Activated T-cell treated with anti-CD3 and anti-CD28 coated beads, Interleukin-2, amount 50 U/mL, for 1 hour (primary cell): ENCODE measurements at places on chromosomes 13 and 19.

DNA sequence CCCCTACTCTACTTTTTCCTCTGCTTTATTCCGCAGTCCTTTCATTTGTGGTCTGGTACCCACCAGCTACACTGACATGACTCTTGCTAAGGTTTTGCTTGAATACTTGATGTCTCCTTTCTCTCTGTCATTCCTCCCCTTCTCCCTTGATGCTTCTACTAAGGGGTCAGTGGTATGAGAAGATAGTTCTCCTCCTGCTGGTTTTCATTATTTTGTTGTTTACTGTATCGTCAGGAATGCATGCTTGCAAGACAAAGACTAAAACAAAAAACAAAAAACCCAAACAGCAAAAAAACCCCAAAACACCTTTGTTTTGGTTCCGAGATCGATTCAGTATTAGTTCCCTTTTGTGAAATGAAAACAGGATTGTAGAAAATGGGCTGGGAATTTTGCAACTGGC lies 59.5 kb downstream of the PCCA start:
- no peak for DNase-seq

GRCh38 chr13:39641645-39642044 lies 13.8 kb upstream of the COG6 start:
- no peak for DNase-seq

DNA sequence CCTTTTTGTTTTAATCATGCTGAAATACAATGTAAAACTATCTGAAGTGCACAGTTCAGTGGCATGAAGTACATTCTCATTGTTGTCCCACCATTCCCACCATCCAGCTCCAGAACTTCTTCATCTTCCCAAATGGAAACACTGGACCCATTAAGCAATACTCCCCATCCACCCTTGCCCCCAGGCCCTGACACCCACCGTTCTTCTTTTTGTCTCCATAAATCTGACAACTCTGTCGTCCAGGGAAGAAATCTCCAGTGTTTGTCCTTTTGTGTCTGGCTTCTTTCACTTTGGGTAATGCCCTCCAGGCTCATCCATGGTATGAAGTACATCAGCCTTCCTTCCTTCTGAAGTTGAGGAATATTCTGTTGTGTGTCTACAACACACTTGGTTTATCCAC lies 2.6 kb upstream of the SLC15A1 start:
- DNase-seq, result no peak

GRCh38 chr19:44746616-44746945 lies 1.9 kb upstream of the BCL3 start:
- DNase-seq, result no peak

- no peak for DNase-seq
Measured at GRCh38 chr13:73879346-73880015, 254.7 kb downstream of the KLF12 start.

- no peak for DNase-seq
Measured at GRCh38 chr19:51456541-51457290, 1.5 kb downstream of the SIGLEC8 start.

DNA sequence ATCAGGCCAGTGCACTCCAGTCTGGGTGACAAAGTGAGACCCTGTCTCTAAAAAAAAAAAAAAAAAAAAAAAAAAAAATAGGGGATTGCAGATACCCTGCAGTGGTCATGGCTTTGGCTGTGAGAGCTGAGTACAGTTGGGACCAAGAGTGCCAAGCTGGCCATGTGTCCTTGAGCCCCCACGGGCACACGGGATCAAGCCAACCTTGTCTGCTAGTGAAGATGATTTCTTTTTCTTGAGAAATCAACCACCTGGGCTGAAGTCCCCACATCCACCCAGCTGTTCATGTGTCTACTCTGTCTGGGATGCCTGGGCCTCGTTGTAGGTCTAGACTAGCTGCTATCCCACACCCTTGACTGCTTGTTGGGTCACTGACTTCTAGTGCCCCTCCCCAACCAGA lies 34.0 kb downstream of the CERS4 start:
- no peak for DNase-seq

- DNase-seq, result no peak
Measured at GRCh38 chr13:27053210-27053884, 118.3 kb downstream of the USP12 start.

DNA sequence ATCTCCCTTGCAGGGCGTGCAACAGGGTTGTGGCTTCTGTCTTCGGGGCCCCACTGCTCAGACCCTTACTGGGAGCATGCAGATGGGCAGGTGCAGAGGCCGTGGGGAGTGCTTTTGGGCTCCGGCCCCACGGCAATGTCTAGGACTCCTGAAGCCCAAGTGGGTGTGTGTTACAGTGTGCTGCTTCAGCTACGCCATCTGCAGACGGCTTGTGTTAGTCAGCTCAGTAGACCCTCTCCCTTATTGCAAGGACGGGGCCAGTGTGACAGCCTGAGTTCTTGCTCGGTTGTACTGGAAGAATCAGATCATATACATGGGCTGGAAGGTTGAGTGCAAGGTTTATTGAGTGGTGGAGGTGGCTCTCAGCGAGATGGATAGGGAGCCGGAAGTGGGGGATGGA lies 39.3 kb downstream of the DNAJC3 start:
- DNase-seq, result no peak

- DNase-seq, result no peak
Measured at GRCh38 chr13:51956717-51957116, 54.5 kb downstream of the ATP7B start.

DNA sequence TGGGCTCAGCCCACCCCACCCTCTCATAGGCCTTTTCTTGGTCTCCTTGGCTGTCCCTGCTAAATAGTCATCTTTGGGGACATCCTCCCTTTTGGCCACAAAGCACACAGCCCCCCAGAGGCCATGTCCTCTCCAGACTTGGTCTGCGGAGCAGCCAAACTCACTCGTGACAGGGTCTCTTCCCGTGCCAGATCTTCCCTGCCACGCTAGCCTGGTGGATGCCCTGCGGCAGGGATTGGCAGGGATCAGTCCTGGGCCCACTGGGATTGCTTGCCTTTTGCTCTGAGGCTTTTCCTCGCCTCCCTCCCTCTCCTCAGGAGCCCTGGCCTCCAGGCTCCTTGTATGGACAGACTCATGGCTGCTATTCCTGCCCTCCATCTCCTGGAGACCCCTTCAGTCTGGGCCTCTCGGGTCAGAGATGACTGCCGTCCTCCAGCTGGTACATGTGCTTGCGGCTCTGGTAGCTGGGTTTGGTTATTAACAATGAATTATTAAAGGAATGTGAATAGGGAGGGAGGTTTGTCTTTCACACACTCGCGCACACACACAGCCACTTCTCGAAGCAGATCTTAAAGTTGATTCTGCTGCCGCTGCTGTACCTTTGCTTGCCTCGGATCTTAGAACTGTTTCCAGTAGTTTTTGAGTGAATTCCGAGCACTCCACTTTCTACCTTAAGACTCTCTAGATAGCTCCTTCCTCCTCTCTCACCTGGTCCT lies 45.1 kb downstream of the NFIX start:
- DNase-seq, result no peak

DNA sequence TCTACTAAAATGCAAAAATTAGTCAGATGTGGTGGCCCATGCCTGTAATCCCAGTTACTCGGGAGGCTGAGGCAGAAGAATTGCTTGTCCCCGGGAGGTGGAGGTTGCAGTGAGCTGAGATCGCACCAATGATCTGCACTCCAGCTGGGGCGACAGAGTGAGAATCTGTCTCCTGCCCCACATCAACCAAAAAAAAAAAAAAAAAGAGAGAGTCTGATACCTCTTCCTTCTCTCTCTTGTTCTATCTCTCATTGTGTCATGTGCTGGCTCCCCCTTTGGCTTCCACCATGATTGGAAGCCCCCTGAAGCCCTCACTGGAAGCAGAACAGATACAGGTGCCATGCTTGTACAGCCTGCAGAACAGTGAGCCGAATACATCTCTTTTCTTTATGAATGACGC lies 20.4 kb downstream of the CLEC11A start:
- no peak for DNase-seq

DNA sequence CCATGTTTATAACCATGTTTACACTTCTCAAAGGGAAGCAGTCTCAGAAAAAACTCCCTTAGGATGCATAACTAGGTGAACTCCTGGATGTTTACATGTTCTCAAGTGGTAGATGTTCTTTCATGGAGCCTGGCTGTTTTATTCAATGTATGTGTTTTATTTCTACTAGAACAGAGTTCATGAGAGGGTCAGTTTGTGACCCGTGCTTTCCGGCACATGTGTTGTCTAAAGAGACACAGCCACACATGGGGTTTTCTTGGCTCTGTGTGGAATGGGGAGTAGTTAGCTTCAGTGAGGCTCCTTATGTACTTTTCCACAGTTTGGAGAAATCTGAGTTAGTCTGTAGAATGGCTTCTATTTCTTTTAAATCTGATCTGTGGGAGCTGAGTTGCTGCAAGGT lies 60.9 kb downstream of the ATP8A2 start:
- no peak for DNase-seq

- no peak for DNase-seq
Measured at GRCh38 chr13:40132249-40132648, 476.8 kb downstream of the COG6 start.

- DNase-seq, result no peak
Measured at GRCh38 chr19:28196961-28197360, 1016.0 kb downstream of the UQCRFS1 start.

- no peak for DNase-seq
Measured at GRCh38 chr19:4556597-4557127, 2.8 kb downstream of the SEMA6B start.

DNA sequence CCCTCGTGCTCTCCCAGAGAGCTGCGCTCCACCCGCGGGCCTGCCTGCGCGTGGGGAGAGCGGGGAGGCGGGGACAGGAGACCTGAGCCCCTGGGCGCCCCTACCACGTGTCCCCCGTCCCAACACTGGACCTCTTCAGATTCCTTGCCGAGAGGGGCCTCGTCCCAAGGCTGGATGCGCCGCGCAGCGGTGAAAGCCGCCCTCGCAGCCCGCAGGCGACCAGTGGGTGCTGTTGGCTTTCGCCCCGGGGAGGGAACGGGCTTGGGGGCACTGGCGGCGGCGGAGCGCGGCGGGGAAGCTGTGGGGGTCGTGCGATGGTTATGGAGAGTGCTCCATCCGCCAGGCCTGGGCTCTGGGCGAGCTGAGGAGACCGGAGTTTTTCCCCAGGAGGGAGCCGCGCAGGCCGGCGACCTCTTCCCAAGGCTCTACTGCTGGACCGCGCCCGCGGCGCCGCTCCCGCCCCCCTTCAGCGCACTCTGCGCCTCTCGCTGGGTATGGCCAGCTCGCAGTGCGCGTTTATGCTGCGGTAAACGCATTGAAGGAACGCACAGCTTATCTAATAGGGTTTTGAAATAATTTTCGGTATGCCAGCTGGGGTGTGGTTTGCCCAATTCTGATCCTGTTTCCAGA lies 17.2 kb upstream of the RNF17 start:
- DNase-seq, result no peak

DNA sequence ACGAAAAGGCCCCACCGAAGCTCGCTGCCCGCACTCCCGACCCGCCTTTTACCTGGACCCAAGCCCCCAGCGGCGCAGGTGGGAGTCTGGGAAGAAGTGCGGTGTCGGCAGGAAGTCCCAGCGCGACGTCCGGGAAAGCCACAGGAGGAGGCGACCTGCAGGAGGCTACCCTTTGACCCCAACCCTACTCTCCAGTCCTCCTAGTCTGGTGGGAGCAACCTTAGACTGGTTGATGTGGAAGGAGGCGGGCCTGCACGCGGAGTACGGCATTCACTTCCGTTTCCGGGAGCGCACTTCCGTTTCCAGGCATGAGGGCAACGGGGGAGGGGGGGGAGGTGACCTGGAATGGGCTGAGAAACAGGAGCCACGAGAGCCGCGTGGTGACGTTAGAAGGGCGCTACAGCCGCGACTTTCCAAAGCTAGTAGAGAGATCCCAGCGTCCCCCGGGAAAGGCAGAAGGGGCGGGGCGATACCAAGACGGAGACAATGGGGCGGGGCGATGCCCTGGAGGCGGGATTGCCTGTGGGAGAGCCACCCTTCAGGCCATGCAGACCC lies 28.5 kb downstream of the ZNF266 start:
- peak; percentile 25 for DNase-seq

DNA sequence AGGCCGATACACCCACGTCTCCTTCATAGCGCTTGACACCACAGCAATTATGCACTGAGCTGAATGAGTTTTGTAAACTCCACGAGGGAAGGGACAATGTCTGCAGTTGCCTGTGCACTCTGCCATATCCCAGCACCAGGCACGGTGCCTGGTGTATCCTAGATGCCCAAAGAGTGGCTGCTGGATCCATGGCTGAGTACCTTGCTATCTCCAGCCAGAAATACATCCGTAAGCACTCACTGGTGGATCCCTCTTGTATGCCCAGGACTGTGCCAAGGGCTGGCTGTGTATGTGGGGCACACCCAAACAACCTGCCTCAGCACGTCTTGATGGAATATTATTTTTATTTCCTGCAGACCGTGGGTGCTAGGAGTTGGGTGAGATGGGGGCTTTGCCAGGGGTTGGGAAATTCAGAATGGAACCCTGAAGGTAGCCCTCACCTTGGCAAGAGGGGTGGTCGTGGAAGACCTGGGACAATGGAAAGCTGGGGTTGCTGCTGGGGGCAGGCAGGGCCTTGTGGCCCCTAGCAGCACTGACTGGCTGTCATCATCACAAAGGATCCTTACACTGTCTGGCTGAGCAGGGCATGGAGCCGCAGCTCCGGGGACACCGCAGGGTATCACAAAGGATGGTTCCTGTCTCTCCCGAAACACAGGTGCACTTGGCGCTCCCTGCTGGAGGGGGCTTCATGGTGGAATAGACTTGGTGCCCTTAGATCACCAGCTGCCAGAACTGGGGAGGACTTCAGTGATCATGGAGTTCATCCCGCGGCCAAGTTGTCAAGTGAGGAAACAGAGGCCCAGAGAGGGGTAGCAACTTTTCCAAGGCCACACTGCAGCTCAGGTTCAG lies 131.3 kb downstream of the URI1 start:
- DNase-seq, result no peak

DNA sequence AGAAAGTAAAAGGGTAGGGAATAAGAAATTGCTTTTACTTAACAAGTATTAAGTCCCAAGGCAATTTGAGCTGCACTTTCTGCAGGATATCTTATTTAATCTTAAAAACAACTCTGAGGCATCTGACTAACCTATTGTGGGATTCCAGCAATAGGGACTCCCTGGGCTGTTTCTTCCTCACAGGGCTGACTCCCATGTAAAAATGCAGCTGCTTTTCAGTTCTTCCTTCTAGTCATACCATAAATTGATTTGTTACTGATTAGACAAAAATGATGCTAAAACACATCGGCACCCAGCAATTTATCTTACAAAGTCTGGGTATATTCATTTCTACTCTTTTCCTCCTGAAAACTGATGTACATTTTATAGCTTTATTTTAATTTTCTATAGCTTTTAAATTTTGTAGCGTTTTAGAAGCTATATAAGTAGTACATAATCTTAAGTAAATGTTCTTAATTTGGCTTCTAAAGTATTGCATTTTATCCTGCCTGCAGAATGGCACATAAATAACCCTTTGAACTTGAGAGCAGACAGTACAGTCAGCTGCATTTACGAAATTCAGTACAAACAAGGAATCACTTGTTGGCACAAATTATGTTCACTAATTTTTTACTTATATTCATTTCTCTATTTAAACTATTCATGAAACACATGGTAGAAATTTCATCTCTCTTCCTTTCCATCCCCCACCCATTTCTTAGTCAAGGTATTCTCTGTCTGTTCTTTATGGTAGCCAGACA lies 102.4 kb upstream of the FRY start:
- no peak for DNase-seq

DNA sequence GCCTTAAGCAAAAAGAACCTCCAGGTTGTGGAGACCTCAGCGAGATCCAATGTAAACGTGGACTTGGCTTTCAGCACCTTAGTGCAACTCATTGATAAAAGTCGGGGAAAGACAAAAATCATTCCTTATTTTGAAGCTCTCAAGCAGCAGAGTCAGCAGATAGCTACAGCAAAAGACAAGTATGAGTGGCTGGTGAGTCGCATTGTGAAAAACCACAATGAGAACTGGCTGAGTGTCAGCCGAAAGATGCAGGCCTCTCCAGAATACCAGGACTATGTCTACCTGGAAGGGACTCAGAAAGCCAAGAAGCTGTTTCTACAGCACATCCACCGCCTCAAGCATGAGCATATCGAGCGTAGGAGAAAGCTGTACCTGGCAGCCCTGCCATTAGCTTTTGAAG lies 58.5 kb downstream of the ARHGAP35 start:
- no peak for DNase-seq
